Left ventricle myocardium superior (tissue), 1 donor: ENCODE measurements at places on chromosomes 12 and 14. TPM values are rescaled to one million over a fixed set of nuclear protein-coding genes. Genes with fewer than 3 reads are reported as not detected.
A peak's percentile ranks its signal among the peaks of the same experiment; 100 is the strongest.

Gene A2M
- total RNA-seq, result 569 TPM

Gene MIP
- total RNA-seq, result not detected

Gene CMA1
- 0.47 TPM for total RNA-seq

Gene TEX22
- total RNA-seq, result 1.6 TPM

Gene USP44
- 1.0 TPM for total RNA-seq

Gene CCDC177
- not detected for total RNA-seq

DNA sequence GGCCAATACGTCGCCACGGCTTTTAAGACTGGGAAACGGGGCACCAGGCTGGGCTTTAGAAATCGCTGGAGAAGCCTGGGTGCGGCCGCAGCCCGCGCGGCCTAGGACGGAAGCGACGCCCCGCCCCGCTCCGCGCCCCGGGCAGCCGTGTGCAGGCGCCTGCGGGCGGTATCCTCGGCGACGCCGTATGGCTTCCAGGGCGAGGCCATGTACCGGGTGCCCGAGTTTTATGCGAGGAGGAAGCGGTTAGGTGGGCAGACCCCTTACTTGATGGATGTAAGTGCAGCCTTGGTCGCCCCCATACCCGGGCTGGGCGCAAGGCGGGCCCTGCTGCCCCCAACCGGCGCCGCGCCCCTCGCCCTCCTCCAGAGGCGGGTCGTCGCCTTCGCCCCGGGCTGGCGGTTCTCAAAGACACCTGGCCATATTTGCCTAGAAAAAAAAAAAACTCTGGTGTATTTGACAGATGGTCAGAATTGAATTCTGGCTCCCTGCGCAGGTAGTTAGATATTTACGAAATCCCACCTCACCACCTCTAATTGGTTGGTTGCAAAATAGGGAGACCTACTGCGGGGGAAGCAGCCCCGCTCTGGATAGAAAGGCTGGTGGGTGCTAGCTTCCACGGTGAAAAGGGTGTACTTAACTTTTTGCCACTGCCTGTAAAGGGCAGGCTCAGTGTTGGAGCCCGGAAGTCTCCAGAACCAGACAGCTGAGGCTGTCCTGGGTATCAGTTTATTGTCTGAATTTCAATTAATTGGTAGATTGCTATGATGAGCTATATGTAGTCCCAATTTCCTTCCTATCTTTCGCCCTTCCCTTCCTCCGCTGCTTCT, at the start of gene PPP1R36:
Gene PPP1R36 (plus strand): TSS at position 171 of the 830 bp plus-strand sequence. CDS start 37 bp downstream, at position 208.
- peak; percentile 70 for DNase-seq

DNA sequence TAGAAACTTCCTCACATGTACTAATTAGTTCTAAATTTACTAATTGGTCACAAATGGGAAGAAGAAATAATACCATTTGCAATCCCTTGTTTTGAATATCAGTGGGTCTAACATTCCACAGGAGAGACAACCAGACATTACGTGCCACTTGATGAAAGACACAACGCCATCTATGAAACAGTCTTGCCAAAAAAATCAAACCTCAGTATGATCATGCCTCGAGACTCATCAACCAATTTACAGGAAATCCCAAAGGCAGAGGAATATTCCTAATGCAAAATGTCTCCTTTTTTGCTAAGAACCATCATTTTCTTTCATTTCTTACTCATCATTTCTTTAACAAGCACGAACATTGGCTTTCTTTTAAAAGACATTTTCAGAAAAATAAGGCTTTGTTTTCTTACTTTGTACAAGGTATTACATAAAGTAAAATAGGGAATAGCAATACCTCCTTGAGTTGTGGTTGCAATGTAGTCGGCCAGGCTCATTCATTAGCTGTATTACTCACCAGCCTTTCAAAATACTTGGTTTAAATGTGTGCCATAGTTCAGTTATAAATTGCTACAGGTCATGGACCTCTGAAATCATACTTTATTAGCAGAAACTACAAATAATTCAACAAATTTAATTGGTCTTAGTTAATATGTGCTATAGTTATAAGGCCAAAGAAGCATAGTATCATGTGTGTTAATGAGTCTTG, 436.2 kb upstream of the FLRT2 start:
- DNase-seq, result no peak

GRCh38 chr12:88642675-88643431, 62.6 kb upstream of the KITLG start:
- DNase-seq, result no peak

- no peak for DNase-seq
Observed at GRCh38 chr12:22160396-22161003, 114.5 kb downstream of the CMAS start.

DNA sequence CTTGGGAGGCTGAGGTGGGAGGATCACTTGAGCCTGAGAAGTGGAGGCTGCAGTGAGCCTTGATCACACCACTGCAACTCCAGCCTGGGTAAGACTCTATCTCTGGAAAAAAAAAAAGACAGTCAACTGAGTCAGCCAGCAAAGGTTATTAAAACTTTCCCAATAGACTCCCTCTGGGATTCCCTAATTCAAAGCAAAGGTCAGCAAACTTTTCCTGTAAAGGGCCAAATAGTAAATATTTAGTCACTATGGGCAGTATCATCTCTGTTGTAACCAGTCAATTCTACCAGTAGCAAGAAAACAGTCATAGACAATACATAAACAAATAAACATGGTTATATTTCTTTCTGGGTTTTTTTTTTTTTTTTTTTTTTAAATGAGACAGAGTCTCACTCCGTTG, 122.5 kb downstream of the IPO8 start:
- no peak for DNase-seq

GRCh38 chr14:20719777-20720176, 25.9 kb upstream of the EDDM3A start:
- no peak for DNase-seq

DNA sequence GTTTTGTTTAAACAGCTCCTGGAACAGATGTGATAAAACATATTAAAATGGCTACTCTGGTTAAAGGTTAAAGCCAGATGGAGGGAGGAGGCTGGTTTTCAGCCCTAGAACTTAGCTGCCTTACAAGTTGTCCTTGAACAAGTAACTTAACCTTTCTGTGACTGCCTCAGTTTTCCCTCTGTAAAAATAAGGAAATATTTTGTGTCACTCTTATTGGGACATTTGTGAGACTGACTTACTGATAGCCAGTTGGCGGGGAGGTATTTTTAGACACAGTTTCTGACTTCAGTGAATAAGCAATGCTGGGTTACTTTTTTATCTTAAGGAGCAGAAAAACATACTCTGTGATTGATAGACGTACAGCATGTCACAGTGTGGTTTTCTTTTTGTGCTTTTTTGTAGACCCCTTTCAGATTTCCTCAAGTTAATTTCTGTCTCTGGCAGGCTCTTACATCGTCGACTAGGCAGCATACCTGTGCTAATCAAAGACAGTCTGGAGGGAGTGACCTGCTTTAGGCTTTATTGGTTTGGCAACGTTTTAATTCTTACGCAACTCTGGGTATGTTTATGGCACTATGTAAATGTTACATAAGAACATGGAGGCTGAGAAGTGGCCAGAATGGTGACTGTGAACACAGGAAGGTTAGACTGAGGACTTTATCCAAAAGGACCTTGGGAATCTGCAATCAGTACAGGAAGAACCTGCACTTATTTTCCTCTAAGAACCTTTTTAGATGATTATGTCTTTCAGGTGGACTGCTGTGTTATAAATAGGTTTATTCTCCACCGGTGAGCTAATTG, 3.3 kb downstream of the ACVR1B start:
- DNase-seq, result no peak

DNA sequence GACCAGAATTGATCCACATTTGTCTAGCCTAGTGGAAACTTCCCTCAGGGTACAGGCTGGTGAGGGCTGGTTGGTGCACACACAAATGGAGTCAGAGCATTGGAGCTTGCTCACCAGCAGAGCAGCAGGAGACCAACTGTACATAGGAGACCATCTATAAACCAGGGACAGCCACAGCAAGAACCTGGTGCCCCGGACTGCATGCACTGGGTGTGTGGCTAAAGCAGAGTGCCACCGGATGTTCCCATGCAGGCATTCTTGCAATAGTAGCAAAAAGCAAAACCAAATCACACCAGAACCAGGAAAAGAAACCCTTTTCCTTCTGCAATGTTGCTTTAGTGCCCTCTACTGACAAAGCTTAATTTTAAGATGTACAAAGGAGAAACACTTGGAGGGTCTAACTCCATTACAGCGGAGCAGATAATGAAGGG, 136.4 kb downstream of the MDGA2 start:
- DNase-seq, result no peak

- DNase-seq, result no peak
Observed at GRCh38 chr12:62656591-62657362, 190.2 kb downstream of the MON2 start.

DNA sequence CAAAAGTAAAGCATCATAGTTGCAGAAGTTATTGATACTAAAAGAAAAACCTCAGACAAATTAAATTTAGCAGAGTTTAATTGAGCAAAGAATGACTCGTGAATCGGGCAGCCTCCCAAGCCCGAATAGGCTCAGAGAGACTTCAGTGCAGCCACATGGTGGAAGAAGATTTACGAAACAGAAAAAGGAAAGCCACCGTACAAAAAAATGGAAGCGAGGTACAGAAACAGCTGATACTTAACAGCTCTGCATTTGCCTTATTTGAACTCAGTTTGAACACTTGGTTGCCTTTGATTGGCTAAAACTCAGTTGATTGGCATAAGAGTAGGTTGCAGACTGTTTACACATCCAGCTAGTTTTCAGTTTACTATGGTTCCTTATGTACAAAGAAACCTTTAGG, 12.9 kb downstream of the TTC9 start:
- no peak for DNase-seq

DNA sequence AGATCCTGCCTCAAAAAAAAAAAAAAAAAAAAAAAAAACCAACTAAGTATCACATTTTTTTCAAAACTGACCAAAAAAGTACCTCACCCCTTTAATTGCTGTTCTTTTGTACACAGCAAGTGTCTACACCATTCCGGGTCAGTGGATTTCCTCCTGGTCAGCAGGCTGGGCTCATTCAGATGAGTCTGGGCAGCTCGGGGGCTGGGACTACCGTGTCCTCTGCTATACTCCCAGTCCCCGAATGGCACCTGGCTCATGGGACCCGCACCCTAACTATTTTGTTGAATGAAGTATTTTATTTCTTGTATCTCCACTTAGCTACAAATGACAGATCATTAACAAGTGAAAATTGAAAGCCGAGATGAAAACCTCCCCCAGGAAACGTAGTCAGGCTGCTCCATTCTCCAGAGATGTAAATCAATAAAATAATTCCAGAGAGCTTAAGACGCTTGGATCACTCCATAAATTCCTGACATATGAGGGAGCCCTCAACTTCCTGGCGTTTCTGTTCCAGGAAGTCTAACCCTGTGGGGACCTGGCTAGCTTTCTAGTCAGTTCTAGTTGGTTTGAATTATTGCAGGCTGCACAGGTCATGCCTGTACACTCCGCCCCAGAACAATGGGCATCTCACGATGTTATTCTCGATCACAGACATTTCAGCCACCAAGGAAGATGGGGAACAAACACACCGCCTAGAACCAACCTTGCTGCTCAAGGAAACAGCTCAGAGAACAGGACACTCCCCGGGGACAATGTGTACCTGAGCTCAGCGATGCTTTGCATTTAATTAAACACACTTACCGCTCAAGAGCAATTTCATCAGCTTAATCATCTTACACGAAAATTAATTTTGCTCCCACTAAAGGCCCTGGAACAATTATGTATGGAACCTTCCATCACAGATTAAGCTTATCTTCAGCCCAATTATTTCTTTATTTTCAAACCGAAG, 76.3 kb downstream of the RIMBP2 start:
- DNase-seq, result no peak

GRCh38 chr12:103755425-103755824, 85.6 kb downstream of the NT5DC3 start:
- DNase-seq, result no peak

DNA sequence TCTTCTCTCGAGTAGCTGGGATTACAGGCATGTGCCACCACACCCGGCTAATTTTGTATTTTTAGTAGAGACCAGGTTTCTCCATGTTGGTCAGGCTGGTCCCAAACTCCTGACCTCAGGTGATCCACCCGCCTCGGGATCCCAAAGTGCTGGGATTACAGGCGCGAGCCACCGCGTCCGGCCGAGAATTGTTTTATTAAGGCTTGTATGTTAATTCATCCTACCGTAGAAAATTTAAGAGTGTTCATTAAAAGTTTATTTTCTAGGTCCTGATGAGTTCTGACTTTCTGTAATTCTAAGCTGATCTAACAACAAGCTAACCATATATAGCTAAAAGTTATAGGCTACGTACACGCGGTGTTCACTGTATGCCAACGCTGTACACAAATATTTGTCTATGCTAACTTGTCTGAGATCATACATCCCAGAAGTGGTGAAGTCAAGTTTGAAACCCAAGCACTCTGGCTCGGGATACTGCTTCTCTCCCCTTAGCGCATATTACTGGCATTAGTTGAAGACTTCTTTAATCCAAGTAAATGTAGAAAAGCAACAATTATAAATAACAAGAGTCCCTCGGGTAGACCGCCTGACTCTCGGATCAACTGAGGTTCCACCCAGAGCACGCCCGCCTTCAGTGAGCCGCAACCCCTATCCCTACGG, 570 bp upstream of the MRPS35 start:
- no peak for DNase-seq

DNA sequence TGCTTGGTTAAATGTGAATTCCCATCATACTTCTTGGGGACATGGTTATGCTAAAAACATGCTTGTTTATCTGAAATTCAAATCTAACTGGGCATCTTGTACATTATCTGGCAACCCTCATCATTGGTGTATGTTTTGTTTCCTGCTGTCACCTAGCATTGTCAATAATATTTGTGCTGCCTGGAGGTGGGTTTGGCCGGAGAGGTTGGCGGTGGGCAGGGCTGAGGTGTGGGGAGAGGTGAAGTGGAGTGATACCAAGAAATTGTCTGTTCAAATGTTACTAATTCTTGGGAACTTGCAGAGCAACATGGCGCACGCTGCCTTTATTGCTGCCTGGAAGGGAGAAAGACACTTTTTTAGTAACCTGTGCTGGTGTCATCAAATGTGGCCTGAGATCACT, 280.5 kb downstream of the VRK1 start:
- no peak for DNase-seq

DNA sequence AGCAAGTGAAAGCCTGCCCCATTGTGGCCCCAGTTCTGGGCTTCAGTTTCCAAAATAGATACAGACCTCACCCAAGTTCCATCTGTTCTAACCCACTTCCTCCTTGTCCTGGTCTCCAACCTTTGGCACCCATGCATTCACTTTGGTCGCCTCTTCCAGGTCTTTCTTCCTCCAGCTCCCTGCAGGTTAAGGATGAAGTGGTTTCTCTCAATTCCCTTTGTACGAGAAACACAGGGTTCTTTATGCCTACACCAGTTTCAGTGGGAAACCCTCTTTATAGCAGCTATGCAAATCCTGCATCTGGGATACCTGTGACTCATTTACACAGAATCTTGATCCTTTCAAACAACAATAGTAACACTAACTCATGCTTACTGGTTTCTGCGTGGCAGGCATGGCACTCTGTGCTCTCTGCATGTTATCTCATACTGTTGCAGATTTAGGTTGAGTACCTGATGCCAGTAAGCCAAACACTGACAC, 110.6 kb upstream of the AMIGO2 start:
- DNase-seq, result no peak

GRCh38 chr12:64610079-64610659, at the start of gene RASSF3:
Gene RASSF3, plus strand, starts transcription at chr12:64610495. Its CDS starts 138 bp downstream, at chr12:64610633.
- peak; percentile 88 for DNase-seq
